ENCODE measurements at places on chromosomes 3 and 15.
A peak's percentile ranks its signal among the peaks of the same experiment; 100 is the strongest.

- no peak for DNase-seq
These were observed 397.7 kb downstream of the MAGI1 start for GRCh38 chr3:65641045-65641444.

GRCh38 chr3:158794936-158795518 lies 6.8 kb upstream of the MFSD1 start:
- DNase-seq = no peak

DNA sequence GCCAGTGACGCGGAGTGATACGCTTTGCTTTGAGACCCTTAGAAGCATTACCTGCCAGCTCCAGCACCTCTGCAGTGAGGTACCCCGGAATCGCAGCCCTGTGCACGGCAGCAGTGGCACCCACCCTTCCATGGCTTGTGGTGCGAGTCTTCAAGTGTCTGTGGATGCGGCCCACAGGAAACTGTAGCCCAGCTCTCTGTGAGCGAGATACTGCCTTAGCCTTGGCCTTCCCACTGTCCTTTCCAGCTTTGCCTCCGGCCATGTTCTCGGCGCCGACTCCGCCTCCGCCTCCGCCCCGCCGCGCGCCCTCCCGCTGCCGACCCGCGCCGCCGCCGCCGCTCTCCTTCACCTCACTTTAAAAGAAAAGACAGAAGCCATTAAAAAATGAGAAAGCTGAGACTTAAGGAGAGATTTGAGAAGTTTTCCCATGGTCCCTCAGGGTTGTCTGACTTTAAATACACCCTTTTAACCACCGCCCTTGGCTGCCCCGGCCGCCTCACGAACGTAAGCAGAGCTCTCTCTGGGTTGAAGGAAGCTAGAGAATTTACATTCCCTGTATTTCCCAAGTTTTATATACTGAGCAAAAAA lies 78.5 kb upstream of the FAM174B start:
- no peak for DNase-seq

DNA sequence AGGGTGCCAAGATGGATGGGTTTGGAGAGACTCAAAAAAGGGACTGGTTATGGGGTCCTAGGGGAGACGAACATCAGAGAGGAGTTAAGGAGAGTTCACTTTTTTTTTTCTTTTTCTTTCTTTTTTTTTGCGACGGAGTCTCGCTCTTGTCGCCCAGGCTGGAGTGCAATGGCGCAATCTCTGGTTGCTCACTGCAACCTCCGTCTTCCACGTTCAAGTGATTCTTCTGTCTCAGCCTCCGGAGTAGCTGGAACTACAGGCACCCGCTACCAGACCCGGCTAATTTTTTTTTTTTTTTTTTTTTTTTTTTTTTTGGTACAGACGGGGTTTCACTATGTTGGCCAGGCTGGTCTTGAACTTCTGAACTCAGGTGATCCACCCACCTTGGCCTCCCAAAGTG lies 1.2 kb downstream of the SPINT1 start:
- DNase-seq = no peak

GRCh38 chr3:38548154-38548931 lies 52.2 kb downstream of the EXOG start:
- no peak for DNase-seq

DNA sequence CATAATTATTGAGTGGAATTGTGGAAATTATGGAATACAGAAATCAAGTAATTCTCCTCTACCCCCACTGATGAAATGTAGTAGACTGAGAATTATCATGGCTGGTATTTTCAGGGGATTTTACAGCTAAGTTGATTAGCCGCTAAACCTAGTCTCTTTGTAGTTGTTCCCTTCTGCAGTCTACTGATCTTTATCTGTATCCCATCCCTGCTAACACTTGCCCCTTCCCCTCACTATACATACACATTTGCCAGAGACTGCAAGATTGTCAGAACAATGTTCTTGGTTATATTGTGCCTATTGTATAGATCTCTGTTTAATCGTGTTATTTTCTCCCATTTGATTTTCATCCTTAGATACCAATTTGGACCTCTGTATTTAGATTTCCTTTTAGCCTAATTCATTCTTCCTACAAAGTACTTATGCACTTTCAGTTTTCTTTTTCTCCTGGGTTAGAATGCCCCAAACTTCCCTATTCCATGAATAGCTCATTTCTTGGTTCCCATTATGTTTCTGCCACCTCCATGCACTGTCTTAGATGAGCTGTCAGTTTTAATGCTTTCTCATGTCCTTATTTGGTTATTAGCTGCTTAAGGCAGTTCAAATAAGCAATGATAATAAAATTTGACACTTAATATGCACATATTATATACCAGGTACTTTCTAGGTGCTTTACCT lies 86.9 kb downstream of the CDIN1 start:
- DNase-seq = no peak

- DNase-seq = no peak
These were observed 861.8 kb downstream of the SQOR start for GRCh38 chr15:46496491-46497115.

GRCh38 chr3:134485075-134485717 lies 589 bp downstream of the ANAPC13 start:
- peak; percentile 85 for DNase-seq

DNA sequence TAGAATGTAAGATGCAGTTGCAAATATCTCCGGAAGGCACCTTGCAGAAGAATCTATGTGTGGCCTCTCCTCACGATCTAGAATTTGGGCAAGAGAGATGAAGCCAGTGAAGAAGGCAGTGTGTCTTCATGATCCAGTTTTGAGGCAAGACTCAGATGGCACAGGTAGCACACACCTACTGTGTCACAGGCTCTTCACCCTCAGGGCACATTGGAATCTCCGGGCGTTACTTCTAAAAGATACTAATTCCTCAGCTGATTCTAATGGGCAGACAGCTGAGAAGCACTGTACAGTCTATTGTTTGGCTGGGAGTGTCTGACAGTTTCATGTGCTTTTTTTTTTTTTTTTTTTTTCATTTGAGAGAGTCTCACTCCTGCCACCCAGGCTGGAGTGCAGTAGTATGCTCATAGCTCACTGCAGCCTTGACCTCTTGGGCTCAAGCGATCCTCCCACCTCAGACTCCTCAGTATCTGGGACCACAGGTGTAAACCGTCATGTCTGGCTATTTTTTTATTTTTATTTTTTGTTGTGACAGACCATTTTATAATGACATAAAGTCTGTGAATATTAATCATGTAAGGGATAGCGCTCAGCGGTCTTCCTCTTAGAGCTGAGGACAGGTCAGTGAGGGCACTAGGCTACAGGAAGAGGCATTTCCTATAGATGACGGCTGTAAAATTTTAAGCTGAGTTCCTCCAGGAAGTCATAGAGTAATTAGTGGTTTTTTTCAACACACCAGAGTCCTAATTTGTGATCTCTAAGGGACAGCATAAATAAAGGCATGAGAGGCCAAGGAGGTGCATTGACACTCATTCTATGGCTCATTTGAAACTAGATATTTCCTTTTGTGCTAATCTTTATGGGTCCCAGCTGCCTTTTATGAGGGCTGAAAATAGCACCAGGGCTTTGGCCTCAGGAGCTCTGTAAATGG lies 4.0 kb downstream of the C3orf52 start:
- DNase-seq = no peak

DNA sequence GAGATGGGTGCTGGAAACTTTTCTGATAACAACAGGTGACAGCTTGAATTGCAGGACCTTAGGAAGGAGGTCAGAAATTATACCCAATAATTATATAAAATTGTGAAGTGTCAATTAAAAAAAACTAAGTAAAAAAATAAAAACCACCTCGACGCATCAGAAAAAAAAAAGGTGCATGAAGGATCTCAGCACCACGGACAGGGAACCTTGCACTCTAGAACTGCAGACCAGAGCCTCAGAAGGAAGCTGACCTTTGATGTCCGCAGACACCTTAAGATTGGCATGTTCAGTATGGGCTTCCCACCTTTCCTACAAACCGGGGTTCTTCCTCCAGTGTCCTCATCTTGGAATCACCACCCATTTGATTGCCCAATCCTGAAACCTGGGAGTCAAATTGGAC lies 60.9 kb downstream of the SCN10A start:
- no peak for DNase-seq

GRCh38 chr3:10602271-10602670 lies 96.9 kb upstream of the ATP2B2 start:
- no peak for DNase-seq

- DNase-seq = no peak
These were observed 441.3 kb downstream of the MAGI1 start for GRCh38 chr3:65597226-65597951.

DNA sequence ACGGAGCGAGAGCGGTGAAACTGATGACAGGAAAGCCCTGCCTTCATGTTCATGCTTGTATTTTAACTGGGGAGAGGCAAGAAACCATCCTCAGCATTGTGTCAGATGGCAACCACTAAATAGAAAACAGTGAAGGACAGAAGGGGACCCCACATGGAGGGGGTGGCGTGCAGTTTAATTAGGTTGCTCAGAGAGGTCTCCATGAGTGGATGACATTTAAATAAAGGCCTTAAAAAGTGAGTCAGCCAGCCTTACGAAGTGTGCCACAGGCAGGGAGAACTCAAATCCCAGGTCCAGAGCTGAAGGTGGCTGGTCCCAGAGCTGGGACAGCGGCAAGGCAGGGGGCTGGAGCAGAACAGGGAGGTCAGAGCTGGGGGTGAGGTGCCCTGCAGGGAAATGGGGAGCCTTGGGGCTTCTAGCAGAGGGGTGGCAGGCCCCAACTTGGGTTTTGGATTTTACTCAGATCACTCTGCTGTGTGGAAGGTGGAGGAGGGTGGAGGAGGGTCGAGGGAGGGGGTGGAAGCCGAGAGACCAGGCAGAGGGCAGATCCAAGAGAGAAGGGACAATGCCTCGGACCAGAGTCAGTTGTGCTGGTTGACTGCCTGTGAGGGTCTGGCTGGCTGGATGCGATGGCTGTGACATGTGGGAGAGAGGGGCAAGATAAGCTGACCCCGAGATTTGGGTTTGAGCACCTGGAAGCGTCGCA lies 73.7 kb downstream of the KLF13 start:
- no peak for DNase-seq

GRCh38 chr3:81554801-81555200 lies 206.6 kb downstream of the GBE1 start:
- DNase-seq = no peak

DNA sequence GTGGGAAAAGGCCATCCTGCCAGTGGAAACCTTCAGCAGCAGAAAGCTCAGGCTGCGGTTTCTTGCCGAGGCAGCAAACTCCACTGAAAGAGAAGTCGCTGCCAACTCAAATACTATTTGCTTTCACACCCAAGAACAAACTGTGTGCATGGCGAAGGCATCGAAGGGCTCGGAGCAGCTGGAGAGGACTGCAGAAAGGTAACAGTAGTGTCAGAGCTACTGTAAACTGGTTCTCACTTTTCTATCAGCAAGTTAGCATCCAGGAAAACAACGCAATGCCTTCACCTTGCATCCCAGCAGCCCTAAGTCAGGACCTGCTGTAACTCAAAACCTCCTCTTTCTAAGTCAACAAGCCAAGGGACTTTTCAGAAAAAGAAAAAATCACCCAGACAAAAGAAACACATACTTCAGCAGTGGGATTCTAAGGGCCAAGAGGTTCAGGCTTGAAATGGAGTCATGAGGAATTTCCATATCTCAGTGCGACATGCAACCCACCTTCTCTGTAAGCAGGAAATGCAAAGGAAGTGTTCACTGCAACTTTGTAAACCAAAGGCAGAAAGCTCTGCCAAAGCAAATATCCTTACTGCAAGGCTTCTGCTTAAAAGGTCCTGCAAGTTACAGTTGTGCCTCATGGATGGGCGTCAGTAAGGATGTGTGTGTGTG lies 193.5 kb downstream of the FOXP1 start:
- DNase-seq = peak; percentile 15

DNA sequence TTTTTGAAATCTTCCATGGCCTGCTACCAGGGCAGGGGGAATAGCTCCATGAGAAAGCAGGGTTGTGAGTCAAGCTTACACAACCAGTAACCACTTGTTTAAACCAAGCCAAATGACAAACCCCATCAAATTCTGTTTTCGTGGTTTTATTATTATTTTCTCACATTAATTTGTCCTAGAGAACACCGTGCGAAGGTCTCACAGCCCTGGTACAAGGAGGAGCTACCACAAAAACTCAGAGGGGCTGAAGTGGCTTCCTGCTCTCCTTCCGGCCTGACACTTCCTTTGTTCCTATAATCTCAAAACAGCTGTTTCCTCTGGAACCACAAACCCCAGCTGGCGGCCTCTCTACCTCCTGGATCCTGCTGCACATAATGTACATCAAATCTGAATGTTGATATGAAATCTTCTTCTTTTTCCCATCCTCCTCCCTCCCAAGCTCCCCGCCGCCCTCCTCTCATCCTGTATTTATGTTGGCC lies 375.9 kb downstream of the MCTP2 start:
- no peak for DNase-seq

DNA sequence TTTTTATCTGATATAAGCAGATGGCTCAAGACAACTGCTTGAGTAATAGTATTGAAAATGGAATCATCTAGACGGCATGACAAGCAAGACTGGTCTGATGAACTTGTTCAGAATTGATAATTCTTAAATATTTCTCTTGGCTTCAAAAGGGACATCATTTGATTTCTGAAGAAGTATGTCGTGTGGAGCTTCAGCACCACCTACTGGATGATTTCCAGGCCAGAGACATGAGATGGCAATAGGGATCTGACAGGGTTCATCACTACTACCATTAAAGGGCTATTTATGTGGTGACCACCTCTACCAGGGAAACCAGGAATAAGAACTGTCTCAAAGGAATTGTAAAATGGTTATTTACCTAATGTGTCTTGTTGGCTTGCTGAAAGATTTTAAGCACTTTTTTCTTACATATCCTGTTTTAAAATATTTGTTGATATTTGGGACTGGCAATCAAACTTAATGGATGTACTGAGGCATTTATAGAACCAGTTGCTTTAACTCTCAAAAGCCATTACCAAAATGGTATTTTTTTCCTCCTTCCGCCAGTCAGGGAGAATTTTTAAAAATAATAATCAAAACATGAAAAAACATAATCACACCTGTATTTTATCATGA lies 99.5 kb upstream of the FAM98B start:
- DNase-seq = peak; percentile 32

GRCh38 chr15:101063891-101064794 lies 145.0 kb downstream of the LRRK1 start:
- no peak for DNase-seq

DNA sequence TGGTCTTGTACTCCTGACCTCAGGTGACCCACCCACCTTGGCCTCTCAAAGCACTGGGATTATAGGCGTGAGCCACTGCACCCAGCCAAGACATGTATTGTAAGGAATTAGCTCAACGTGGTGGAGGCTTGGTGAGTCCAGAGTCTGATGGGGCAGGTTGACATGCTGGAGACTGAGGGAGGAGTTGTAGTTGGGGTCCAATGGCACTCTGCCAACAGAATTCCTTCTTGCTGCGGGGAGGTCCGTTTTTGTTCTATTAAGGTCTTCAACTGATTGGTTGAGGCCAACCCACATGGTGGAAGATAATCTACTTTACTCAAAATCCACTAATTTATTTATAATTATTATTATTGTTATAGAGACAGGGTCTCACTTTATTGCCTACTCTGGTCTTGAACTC lies 30.1 kb downstream of the PLA2G4D start:
- no peak for DNase-seq

Measured in stimulated activated CD4-positive, alpha-beta T cell treated with anti-CD3 and anti-CD28 coated beads, Interleukin-4, amount 100 ng/mL, for 4 hours (primary cell).